ENCODE measurements at places on chromosomes 6 and 20. TPM values are rescaled to one million over a fixed set of nuclear protein-coding genes. Genes with fewer than 3 reads are reported as not detected.

GRCh38 chr6:37406726-37407341 is 26.2 kb upstream of the CMTR1 start:
- DNase-seq = no peak

Gene EFCAB8
- 0.25 TPM for total RNA-seq

Gene BMP5
- 0.79 TPM for total RNA-seq

- no peak for DNase-seq
Observed at GRCh38 chr6:95091823-95092436, 485.4 kb upstream of the MANEA start.

DNA sequence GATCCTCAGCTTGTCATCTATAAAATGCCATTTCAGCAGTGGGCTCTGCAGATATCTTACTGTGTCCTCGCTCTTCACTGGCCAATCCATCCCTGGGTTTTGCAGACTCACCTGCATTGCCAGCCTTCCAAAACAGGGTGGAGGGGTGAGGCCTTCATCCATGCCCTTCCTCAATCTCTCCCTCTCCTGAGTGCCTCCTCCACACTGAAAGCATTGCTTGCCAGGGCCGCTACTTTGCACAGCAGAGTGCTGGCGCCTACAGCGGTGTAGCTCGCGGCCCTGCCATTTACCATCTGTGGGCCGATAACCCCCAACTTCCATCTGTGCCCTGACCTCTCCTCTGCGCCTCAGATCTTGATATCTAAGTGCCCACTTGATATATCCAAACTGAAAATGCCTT is 29.4 kb downstream of the TM9SF4 start:
- no peak for DNase-seq

DNA sequence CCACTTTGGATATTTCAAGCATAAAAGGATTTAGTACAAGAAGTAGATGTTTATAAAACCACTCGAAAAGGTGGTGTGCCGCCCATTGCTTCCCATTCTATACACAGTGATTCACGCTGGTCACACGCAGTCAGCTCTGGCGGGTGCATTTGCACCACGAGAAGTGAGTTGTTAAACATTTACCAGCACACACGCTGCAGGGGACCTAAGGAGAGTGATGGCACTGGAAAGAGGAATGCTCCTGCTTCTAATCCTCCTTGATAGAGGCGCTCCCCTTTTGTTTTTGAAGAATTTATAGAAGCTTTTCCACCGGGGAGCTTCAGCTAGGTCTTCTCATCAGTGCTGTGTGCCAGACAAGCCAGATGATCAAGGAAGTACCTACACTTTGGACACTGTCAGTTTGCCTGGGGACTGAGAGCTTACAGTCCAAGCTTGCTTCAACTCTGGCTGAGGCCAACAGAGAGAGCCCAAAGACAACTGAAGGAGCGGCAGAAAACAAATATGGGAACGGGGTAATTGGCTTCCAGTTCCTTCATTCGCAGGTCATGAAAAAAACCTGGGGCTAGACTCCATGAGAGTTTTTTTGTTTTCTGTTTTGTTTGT is 31.2 kb downstream of the MUC22 start:
- no peak for DNase-seq

DNA sequence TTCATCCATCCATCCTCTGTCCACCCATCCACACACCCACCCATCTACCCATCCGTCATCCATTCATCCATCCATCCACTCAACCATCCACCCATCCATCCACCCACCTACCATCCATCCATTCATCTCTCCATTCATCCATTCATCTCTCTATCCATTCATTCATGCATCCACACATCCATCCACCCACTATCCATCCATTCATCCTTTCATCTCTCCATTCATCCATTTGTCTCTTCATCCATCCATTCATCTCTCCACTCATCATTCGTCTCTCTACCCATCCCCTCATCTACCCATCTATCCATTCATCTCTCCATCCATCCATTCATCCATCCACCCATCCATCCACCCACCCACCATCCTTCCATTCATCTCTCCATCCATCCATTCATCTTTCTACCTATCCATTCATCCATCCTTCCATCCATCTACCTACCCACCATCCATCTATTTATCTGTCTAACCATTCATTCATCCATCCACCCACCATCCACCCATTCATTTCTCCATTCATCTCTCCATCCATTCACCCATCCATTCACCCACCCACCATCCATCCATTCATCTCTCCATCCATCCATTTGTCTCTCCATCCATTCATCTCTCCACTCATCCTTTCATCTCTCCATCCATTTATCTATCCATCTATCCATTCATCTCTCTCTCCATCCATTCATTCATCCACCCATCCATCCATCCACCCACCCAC is 275.4 kb downstream of the TAF4 start:
- no peak for DNase-seq

- no peak for DNase-seq
Observed at GRCh38 chr20:32013326-32013725, 3.1 kb downstream of the CCM2L start.

DNA sequence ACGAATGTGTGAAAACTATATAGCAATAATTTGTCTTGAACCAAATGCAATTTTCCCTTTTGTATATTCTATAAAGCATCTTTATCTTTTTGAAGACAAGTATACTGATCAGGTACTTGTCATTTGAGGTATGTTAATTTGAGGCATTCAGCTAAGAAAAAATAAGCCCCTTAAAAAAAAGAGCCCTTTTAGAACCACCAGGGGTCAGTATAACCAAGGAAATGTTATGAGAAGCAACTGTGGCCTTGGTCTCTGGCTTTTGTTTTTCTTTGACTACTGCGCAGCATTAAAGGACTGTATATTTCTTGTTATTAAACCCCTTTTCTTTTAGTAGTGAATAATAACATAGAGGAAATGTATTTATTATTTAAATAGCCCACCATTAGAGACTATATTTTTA is 43.1 kb downstream of the CD109 start:
- no peak for DNase-seq

DNA sequence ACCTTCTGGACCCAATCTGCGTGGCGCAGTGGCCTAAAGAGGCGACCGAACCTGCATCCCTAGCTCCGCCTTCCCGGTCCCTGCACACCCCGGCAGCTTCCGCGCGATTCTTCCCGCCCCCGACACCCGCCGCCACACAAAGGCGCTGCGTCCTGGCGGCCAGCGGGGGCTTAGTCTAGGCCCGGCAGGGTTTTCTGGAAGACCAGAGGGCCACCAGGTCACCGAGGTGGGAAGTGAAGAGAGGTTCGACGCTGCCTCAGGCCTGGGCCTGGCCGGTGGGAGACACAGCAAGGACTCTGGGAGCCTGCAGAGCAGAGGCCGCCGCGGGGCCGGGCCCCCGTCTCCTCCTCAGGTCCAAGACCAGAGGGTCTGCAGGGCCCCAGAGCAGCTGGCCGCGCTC is 154.9 kb downstream of the OR2B2 start:
- peak; percentile 46 for DNase-seq

Gene PGC
- not detected for total RNA-seq

DNA sequence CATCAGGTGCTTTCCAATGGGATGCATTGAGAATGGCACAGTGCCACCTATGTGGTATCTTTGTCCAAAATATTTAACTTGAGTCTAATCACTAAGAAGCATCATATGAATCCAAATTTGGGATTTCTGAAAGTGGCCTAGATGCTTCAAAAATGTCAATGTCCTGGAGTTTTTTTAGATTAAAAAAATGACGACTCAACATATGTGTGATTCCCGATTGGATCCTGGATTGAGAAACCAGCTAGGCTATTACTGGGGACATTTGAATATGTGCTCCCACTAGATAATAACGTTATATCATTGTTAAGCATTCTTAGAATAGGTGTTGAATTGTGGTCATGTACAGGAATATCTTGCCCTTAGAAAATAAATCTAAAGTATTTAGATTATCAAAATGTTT is 189.2 kb downstream of the TBXT start:
- no peak for DNase-seq

- no peak for DNase-seq
Observed at GRCh38 chr6:112781241-112781640, 434.1 kb downstream of the RFPL4B start.

DNA sequence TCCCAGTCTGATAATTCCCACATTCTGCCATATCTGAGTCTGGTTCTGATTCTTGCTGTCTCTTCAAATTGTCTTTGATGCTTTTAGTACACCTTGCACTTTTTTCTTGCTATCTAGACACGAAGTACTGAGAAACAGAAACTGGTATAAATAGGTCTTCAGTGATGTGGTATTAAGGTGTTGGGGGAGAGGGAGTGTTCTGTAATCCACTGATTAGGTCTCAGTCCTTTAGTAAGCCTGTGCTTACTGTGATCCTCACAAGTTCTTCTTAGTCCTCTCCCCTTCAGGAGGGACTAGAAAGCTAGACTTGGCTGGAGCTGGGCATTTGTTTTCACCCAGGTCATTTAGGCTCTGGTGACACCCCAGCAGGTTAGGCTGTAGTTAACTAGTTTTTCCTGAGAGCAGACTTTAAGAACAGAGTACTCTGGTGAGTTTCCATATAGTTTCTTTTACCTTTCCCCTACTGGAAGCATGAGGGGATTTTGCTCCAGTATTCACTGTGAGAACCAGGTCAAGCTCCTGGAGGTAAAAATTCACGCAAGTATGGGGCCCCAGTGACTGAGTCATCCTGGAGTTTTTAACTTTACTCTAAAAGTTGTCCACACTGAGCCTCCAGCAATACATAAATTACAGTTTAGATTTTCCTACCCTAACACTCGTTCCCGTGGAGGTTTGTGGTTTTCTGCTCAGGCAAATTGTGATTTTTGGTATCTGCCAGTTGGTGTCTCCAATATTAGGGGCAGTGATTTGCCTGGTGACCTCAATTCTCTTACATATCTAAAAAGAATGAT is 154.6 kb downstream of the CDKAL1 start:
- DNase-seq = no peak

GRCh38 chr6:38239719-38240451 is 399.8 kb downstream of the BTBD9 start:
- no peak for DNase-seq

Gene RXRB
- 9.5 TPM for total RNA-seq

DNA sequence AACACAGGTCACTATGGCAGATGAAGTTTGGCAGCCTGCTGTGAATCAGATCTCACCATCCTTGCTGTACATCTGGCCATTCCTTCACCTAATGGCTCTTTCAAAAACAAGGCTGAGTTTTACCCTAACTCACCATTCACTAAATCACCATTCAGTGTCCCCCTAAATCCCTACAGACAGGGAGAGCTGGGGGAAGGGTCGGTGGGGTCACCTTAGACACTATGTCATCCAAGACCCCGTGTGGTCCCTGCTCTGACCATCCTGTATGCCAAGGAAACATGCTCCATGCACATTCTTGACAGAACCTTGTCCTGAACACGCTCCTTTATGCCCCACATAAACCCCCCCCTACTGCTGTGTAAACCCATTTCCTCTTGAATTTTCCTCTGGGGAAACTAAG is 31.8 kb upstream of the IL17A start:
- DNase-seq = no peak

- DNase-seq = no peak
Observed at GRCh38 chr6:95856876-95857364, 158.9 kb upstream of the FUT9 start.

Gene PTCRA
- total RNA-seq = 1.1 TPM

GRCh38 chr20:25000268-25000801 is 7.8 kb upstream of the APMAP start:
- DNase-seq = no peak

GRCh38 chr6:138512609-138513008 is 13.3 kb upstream of the NHSL1 start:
- no peak for DNase-seq

Gene ZBTB12
- total RNA-seq = 0.25 TPM

- no peak for DNase-seq
Observed at GRCh38 chr6:16582446-16583143, 178.7 kb downstream of the ATXN1 start.

- DNase-seq = no peak
Observed at GRCh38 chr6:17656644-17657043, 50.1 kb downstream of the NUP153 start.

- DNase-seq = no peak
Observed at GRCh38 chr6:14498748-14499147, 381.2 kb downstream of the CD83 start.

- DNase-seq = no peak
Observed at GRCh38 chr20:51695574-51696303, 72.5 kb downstream of the ATP9A start.

DNA sequence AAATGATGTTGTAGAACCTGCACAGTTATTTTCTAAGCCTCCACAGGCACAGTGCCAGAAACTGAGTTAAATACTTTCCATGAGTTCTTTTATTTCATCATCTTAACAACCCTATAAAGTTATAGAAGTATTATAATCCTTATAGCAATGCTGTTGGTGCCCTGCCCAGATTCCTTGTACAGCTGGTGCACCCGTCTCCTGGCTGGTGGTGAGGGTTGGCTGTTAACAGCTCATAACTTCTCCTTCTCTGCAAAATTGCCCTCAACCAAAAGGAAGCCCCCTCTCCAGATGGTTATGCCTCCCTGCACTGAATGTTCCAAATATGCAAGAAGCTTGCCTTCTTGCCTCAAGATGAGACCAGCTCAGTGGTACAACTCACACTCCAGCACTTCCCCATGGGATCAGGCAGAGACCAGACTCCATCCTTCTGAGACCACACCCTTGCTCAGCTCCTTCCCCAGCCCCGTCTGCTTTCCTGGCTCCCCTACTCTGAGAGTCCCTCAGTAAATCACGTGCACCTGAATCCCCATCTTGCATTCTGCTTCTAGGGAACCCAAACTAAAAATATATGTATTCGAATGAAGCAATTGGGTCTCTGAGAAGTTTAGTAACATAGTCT is 304.4 kb upstream of the PLCB4 start:
- no peak for DNase-seq

Gene PRPF6
- 24.2 TPM for total RNA-seq

- DNase-seq = peak; percentile 56
Observed at GRCh38 chr6:112018619-112019416, 35.1 kb upstream of the CCN6 start.

- DNase-seq = no peak
Observed at GRCh38 chr20:49696594-49696993, 17.1 kb downstream of the B4GALT5 start.

DNA sequence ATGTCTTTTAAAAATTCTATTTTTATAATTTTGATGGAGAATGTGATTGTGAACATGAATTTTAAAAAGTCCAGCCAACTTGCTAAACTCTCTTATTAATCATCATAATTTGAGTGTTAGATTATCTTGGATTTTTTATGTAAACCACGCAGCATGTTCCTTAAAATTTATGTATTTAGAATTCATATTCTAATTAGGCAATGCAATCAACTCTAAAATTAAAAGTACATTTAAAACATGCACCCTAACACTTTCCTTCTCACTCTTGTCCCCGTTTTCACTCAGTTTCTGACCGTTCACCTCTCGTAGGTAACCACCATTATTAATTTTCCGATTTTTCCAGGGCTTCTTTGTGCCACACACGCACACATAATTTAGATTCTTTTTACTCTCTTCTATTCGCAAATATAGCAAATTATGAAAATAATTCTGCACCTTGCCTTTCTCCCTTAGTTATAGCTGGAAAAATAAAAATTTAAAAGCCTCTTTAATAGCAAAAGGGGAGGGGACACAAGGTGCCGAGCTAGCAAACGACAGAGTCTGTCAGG is 329 bp upstream of the ZKSCAN3 start:
- no peak for DNase-seq

Gene HCK
- total RNA-seq = 12.8 TPM

- DNase-seq = no peak
Observed at GRCh38 chr6:107331409-107332386, 127.7 kb downstream of the PDSS2 start.

Gene KCNG1
- total RNA-seq = 0.08 TPM

Gene NXT1
- total RNA-seq = 9.6 TPM
